ENCODE measurements at places on chromosomes 1 and 21. TPM values are rescaled to one million over a fixed set of nuclear protein-coding genes. Genes with fewer than 3 reads are reported as not detected.

DNA sequence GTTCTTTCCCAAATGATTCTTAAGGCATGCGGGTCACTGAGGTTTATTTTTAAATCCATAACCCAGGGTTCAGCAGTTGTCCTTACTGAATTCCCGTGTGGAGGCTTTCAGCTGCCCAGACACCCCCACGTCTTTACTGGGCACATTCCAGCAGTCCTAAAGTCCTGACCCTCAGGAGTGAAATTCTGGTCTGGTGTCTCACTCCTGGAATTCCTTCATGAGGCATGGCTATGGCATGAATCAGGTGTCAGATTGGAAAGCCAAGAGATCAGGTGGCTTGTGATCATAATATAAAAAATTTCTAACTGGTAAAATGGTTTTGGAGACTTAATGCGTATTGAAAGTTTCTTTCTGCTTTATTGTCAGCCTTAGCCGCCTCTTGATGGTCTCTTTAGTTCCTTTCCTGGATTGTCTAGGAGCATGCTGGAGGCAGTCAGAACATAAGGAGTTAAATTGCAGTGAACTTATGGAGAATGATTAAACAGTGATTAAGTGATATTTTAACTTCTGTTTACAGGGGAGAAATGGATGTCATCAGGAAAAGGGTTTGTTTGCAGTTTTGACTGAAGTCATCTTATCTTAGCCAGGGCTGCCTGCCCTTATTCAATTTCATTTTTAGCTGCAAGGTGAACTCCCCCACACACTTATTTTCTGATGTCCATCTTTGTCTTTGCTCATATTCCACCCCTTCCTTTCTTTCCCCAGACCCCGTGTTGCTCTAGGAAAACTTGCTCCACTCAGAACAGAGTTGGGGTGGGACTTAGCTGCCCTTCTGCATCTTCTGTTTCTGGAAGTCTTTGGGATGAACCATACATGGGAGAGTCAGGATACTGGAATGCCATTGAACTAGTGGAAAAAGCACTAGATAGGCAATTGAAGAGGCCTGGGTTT lies 25.7 kb upstream of the MACF1 start:
- H3K36me3 ChIP-seq: no peaks in the 10 kb centered on the region
- no peaks in the 10 kb centered on the region for H3K27me3 ChIP-seq
- H3K4me1 ChIP-seq: peaks cover 28% of the 10 kb centered on the region
- peak overlapping the region; percentile 62 for H3K27ac ChIP-seq
- no peak overlapping the region for H3K4me3 ChIP-seq

GRCh38 chr1:107914119-107914765 lies 50.7 kb downstream of the VAV3 start:
- no peaks in the 10 kb centered on the region for H3K27me3 ChIP-seq
- no peak overlapping the region for H3K4me3 ChIP-seq
- no peaks in the 10 kb centered on the region for H3K36me3 ChIP-seq
- no peak for DNase-seq
- H3K27ac ChIP-seq: no peak overlapping the region
- no peaks in the 10 kb centered on the region for H3K4me1 ChIP-seq

DNA sequence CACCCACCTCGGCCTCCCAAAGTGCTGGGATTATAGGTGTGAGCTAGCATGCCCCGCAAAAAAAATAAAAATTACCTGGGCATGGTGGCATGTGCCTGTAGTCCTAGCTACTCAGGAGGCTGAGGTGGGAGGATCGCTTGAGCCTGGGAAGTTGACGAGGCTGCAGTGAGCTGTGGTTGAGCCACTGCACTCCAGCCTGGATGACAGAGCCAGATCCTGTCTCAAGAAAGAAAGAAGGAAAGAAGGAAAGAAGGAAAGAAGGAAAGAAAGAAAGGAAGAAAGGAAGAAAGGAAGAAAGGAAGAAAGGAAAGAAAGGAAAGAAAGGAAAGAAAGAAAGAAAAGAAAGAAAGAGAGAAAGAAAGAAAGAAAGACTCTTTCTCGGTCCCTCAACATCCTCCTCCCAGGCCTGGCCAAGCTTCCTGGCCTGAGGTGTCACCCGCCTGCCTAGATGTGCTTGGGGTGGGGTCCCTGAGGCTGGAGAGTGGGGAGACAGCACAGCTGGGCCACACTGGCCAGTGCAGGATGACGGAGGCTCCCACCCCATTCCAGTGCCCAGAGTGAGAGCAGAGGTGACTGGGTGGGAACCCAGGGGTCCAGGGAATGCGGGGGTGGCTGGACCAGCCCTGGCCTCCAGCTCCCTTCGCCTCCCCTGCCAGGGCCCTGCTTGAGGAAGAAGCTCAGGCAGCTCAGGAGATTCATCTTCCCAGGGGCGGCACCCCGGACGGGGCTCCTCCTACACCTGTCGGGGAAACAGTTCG lies 10.2 kb upstream of the GNB1 start:
- no peaks in the 10 kb centered on the region for H3K4me1 ChIP-seq
- H3K36me3 ChIP-seq: no peaks in the 10 kb centered on the region
- H3K27me3 ChIP-seq: no peaks in the 10 kb centered on the region
- H3K4me3 ChIP-seq: no peak overlapping the region
- no peak overlapping the region for H3K27ac ChIP-seq
- no peak for DNase-seq

- no peak overlapping the region for H3K4me3 ChIP-seq
- no peak overlapping the region for H3K27ac ChIP-seq
- no peaks in the 10 kb centered on the region for H3K4me1 ChIP-seq
- H3K27me3 ChIP-seq: no peaks in the 10 kb centered on the region
- no peak for DNase-seq
- peaks cover 5% of the 10 kb centered on the region for H3K36me3 ChIP-seq
Measured at GRCh38 chr1:243447844-243448243, 192.0 kb downstream of the SDCCAG8 start.

GJA8 gene
- not detected for polyA plus RNA-seq

MFAP2 gene
- 12.3 TPM for polyA plus RNA-seq

CDA gene
- polyA plus RNA-seq: 11.5 TPM

DNA sequence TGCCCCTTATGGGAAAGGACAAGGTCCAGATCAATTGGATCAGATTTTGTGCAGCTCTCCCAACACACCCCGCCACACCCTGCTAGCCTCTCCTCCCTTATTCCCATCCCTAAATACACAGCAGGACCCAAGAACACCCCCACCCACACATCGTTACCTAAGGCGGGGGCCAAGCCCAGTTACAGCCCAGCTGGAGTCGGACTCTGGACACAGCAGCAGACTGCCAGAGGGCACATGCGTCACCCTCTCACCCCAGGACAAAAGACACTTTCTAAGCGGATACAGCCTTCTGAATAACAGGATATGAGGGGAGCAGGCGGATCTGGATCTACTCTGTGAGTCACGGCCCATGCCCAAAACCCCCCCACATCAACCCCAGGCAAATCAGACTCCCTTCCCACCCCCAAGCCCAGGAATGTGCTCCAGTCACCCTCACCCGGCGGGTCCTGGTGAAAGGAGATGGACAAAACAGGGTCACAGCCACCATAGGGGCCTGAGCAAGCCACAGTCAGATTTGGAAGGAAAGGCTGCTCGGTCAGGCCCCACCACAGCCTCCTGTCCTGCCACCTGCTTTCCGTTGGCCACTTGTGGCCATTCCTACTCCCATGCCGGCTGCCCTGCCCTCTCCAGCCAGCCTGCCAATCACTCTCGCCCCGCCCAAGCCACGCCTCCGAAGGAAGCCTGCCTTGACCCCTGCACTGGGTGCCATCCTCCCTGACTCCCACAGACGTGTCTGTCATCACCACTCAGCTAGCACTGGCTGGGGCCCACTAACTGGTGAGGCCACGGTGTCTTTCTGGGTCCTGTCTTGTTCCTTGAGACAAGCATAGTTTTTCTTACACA lies 4.0 kb downstream of the S100A16 start:
- peak overlapping the region; percentile 58 for H3K27ac ChIP-seq
- H3K4me3 ChIP-seq: peak overlapping the region; percentile 36
- H3K36me3 ChIP-seq: no peaks in the 10 kb centered on the region

S100A7 gene
- not detected for polyA plus RNA-seq

GRCh38 chr1:218575856-218576255 lies 230.7 kb downstream of the TGFB2 start:
- no peaks in the 10 kb centered on the region for H3K36me3 ChIP-seq
- no peak overlapping the region for H3K4me3 ChIP-seq
- no peak overlapping the region for H3K27ac ChIP-seq
- DNase-seq: no peak
- H3K4me1 ChIP-seq: no peaks in the 10 kb centered on the region

DNA sequence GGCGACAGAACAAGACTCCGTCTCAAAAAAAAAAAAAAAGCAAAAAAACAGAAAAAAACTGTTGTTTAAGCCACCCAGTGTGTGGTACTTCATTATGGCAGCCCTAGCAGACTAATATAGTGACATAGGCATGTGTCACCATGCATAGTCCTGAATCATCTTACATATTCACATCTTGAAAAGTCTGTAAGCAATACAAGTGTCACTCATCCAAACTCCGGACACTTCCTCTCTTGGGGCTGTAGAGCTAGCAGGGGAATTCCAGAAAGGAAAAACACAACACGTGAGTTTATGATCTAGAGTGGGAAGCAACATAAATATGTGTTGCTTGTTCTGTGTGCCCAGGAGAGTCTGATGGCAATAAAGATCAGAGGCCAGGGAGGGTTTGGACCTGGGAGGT lies 81.6 kb upstream of the KCNE2 start:
- no peak overlapping the region for H3K4me3 ChIP-seq
- H3K4me1 ChIP-seq: no peaks in the 10 kb centered on the region
- no peaks in the 10 kb centered on the region for H3K27me3 ChIP-seq
- no peak overlapping the region for H3K27ac ChIP-seq
- DNase-seq: no peak

DNA sequence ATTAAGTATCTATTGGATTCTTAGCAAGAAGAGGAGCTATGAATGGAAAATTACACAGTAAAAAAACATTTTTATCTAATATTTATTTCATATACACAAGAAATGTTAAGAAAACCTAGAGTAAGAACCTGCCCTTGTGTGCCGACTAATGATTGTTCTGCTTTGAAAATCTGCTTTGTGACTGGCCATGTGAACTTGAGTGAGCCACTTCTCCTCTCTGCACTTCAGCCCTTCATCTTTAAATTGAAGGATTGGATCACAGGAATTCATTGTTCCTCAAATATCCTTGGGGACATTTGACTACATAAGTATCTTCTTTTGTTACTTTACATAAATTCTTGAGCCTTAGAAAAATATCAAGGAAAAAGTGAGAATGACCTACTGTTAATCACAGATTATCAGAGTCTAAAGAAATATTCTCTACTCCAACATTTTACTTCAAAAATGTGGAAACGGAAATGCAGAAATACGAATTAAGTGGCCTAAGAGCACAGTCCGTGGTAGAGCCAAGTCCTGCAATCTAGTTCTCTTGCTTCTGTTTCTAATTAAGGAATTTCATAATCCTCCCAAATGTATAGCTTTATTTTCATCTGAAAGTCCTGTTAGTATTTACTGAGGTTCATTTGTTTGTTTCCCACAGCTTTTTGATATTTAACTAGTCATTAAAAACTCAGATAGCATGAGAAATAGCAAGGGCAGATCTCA lies 46.3 kb upstream of the SAMSN1 start:
- no peak overlapping the region for H3K27ac ChIP-seq
- no peak overlapping the region for H3K4me3 ChIP-seq
- H3K27me3 ChIP-seq: no peaks in the 10 kb centered on the region
- no peaks in the 10 kb centered on the region for H3K4me1 ChIP-seq
- no peak for DNase-seq

GRCh38 chr1:243848858-243849420 lies 1.1 kb downstream of the AKT3 start:
- H3K36me3 ChIP-seq: no peaks in the 10 kb centered on the region
- H3K27me3 ChIP-seq: no peaks in the 10 kb centered on the region
- no peak overlapping the region for H3K4me3 ChIP-seq
- H3K4me1 ChIP-seq: peaks cover 7% of the 10 kb centered on the region
- DNase-seq: peak; percentile 74

HHIPL2 gene
- 0.86 TPM for polyA plus RNA-seq

FCGR1A gene
- polyA plus RNA-seq: 63.5 TPM

DNA sequence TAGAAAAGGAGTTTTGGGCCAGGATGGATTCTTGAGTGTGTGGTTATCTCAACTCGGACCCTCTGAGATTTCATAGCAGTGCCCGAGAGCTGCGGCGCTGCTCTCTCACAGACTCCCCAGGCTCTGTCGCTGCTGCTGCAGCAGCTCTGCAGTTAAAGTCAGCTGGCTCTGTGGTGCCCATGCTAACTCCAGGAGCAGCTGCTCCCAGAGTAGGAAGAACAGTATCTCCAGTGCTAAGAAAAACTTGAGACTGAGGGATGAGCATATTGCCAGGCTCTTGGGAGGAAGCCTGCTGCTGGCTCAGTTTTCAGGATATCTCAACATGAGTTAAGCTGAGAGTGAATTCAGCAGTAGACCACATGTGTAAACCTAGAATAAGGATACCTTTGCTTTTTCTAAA lies 4.5 kb downstream of the LCE2D start:
- H3K4me3 ChIP-seq: no peak overlapping the region
- H3K27ac ChIP-seq: no peak overlapping the region
- no peaks in the 10 kb centered on the region for H3K36me3 ChIP-seq
- H3K4me1 ChIP-seq: no peaks in the 10 kb centered on the region

- peak; percentile 20 for DNase-seq
- peaks cover 33% of the 10 kb centered on the region for H3K4me1 ChIP-seq
- H3K27ac ChIP-seq: no peak overlapping the region
- no peak overlapping the region for H3K4me3 ChIP-seq
Measured at GRCh38 chr1:202800742-202801141, 7.5 kb downstream of the KDM5B start.

- no peak overlapping the region for H3K4me3 ChIP-seq
- H3K27ac ChIP-seq: no peak overlapping the region
- H3K4me1 ChIP-seq: no peaks in the 10 kb centered on the region
- H3K27me3 ChIP-seq: no peaks in the 10 kb centered on the region
- DNase-seq: no peak
- no peaks in the 10 kb centered on the region for H3K36me3 ChIP-seq
Measured at GRCh38 chr1:218865591-218865990, 308.1 kb upstream of the LYPLAL1 start.

SLC44A3 gene
- 21.0 TPM for polyA plus RNA-seq

DNA sequence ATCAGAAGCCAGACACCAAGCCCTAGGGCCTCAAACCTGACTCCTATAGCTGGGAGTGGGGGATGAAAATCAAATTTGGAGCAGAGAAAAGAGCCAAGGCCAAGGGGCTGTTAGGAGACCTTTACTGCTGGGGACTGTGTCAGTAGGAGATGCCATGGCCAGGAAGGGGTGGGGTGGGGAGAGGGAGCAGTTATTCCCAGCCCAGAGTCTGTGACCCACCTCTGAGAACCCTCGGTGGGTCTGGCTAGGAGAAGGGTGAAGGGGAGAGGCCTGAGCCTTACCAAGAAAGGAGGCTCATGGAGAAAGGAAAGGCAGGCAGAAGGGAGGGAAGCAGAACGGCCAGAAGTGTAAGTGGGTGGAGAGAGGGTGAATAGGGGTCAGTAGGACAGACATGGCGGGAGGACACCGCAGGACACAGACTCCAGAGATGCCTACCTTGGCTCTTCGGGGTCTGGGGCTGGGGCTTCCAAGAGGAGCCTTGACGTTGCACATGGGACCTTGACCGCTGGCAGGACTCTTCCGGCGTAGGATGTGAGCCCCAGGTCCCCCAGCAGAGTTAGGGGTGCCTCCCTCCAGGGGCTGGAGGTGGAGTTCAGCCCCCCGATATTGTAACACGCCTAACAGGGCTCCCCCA lies 1.2 kb downstream of the ADAMTS4 start:
- no peak overlapping the region for H3K27ac ChIP-seq
- H3K36me3 ChIP-seq: no peaks in the 10 kb centered on the region
- peak overlapping the region; percentile 37 for H3K4me3 ChIP-seq
- DNase-seq: no peak
- H3K27me3 ChIP-seq: no peaks in the 10 kb centered on the region

ZBTB21 gene
- 7.6 TPM for polyA plus RNA-seq

Measured in adrenal gland (tissue), 19 donors.